ENCODE measurements at places on chromosomes 1 and 21.
A peak's percentile ranks its signal among the peaks of the same experiment; 100 is the strongest.

- DNase-seq = peak; percentile 5
These were observed 474.0 kb downstream of the LTN1 start for GRCh38 chr21:28518630-28519029.

GRCh38 chr21:43658769-43659135 lies 536 bp downstream of the HSF2BP start:
- no peak for DNase-seq

- DNase-seq = peak; percentile 72
These were observed 64.8 kb downstream of the ALPL start for GRCh38 chr1:21573971-21574465.

- DNase-seq = peak; percentile 52
These were observed 90.1 kb downstream of the OMA1 start for GRCh38 chr1:58456470-58456869.

GRCh38 chr1:1361982-1362423 lies 3.6 kb upstream of the MXRA8 start:
- peak; percentile 82 for DNase-seq
